Fibroblast of lung (primary cell): ENCODE measurements at places on chromosomes 6 and 20. TPM values are rescaled to one million over a fixed set of nuclear protein-coding genes. Genes with fewer than 3 reads are reported as not detected.

Gene POPDC3
- 6.7 and 14.2 TPM in 2 replicates for total RNA-seq

Gene SPAG4
- total RNA-seq, result 6.6 and 8.5 TPM in 2 replicates

Gene SLC17A9
- total RNA-seq, result 3.3 and 6.4 TPM in 2 replicates

Gene WFDC8
- not detected in 2 replicates for total RNA-seq

Gene RAB32
- 114 and 131 TPM in 2 replicates for total RNA-seq

Gene NRSN2
- total RNA-seq, result 23.1 and 34.5 TPM in 2 replicates

Gene FLRT3
- total RNA-seq, result 5.1 and 7.6 TPM in 2 replicates

Gene EYS
- under 0.01 TPM in 1 of 2 replicates, not detected in the other for total RNA-seq

Gene XKR7
- not detected in 2 replicates for total RNA-seq

Gene BACH2
- total RNA-seq, result 1.5 and 2.6 TPM in 2 replicates

Gene TRIM39
- total RNA-seq, result 10.3 and 11.9 TPM in 2 replicates

Gene UBD
- not detected in 2 replicates for total RNA-seq

Gene MEP1A
- total RNA-seq, result not detected in 2 replicates

Gene GSTA1
- total RNA-seq, result under 0.01 TPM in 1 of 2 replicates, not detected in the other
